ENCODE measurements at places on chromosomes 11 and 22.

- ATAC-seq = no peak
These were observed 570.3 kb upstream of the ANO5 start for GRCh38 chr11:21622566-21622965.

DNA sequence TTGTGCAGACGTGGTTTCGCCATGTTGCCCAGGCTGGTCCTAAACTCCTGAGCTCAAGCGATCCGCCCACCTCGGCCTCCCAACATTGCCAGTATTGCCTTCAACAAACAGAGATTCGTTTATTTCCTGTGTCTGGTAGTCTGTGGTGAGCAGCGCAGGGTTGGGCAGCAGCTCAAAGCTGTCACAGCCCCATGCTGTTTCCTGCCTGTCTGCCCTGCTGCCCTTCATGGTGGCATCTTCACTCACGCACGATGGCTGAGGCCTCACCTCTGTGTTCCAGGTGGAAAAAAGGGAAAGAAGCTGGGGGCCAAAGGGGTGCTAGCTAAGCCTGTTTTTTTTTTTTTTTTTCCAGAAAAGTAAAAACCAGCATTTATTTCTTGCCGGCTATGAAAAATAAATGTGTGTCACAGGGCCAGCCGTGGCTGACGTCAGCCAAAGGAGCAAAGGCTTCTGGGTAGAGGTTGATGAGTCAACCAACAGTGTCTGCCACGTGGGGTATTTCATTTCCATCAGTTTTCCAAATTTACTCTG is 28.8 kb downstream of the TBC1D22A start:
- peak; percentile 90 for ATAC-seq

DNA sequence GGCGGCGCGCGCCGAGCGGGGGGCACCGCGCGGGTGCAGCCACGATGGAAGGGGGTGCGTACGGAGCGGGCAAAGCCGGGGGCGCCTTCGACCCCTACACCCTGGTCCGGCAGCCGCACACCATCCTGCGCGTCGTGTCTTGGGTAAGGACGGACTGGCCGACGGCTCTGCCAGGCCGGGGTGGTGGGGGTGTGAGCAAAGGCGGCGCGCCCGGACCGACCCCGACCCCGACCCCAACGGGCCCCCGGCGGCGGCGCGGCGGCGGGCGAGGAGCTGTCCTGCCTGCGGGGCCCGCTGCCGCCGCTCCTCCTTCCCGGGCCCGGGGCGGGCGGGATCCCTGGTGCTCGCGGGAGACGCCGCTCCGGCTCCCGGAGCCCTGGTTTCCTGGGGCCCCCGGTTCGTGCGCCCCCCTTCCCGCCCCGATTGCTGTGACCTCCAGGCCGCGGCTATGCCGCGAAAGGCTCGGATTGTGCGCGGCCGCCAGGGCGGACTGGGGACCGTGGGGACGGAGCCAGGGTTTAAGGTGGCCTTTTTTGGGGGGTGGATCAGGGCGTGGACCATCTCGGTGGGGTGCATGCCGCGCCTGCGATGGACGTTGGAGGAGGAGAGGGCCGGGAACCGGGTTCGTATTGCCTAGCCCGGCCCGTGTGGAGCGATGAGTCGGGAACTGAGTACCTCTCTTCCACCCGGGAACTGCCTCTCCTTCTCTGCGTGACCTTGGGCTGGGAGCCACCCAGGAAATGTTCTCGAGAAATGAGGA is at the start of gene SYNGR1:
SYNGR1 (plus strand) TSS at position 25 of the 760 bp plus-strand sequence; CDS start at position 45, 20 bp downstream.
- ATAC-seq = peak; percentile 25

DNA sequence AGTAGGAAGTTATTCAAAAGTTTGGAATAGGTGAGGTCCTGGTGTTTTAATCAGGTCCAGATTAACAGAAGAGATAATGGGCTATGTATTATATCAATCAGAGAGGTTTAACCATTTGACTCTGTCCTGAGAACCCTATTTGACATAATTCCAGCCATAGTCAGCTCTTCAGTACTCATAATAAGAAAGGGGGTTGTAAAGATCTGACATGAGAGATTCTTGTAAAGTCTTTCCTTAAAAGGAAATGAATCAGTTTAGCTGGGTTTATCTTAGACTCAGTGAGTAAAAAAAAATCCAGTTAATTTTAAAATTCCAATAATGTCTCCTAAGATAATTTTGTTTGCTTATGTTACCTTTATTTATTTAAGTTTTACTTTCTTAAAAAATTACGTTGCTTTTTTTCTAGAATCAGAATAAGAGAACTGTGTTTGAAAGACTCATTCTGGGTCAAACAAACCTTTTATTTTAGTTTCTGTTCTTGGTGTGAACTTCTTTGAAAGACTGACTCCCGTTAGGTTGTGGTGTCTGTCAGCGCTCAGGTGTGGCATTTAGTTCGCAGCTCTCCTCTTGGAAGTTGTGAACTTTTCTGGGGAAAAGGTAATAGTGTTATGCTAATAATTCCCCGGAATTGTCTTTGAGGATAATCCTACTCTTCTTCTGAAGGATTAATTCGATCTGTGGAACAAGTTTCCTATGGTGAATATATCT is 20.5 kb downstream of the NUCB2 start:
- peak; percentile 62 for ATAC-seq

DNA sequence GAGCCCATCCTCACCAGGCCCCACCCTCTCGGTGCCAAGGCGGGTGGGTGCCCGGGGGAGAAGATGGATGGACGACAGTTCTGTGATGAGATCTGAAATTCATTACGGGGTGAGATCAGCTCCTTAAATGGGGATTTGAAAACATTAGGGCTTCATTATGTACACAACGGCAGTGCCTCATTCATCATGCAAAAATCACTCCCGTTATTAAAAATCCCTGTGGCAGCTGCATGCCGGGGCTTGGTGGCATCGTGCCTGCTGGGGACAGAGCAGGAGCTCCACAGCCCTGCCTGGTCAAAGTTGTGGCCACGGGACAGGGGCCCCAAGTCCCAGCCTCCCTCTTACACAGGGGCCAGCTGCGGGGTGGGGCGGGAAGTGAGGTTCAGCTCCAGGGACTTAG is 20.2 kb downstream of the OTUB1 start:
- no peak for ATAC-seq

Data from activated CD4-positive, CD25-positive, alpha-beta regulatory T cell treated with anti-CD3 and anti-CD28 coated beads, Interleukin-2, amount 50 U/mL, for 24 hours (primary cell).